ENCODE measurements at places on chromosomes 2 and 18.

DNA sequence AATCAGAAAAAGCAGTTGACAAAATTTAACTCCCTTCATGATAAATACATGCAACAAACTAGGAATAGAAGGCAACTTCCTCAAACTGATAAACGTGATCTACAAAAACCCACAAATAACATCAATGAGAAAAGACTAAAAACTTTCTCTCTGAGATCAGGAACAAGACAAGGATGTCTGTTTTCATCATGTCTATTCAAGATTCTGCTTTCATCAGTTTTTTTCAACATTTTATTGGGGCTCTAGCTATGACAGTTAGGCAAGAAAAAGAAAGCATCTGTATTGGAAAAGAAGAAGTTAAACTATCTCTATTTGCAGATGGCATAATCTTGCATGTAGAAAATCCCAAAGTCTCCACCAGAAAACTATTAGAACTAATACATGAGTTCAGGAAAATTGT is 12.3 kb upstream of the CHST10 start:
- no peak for DNase-seq

DNA sequence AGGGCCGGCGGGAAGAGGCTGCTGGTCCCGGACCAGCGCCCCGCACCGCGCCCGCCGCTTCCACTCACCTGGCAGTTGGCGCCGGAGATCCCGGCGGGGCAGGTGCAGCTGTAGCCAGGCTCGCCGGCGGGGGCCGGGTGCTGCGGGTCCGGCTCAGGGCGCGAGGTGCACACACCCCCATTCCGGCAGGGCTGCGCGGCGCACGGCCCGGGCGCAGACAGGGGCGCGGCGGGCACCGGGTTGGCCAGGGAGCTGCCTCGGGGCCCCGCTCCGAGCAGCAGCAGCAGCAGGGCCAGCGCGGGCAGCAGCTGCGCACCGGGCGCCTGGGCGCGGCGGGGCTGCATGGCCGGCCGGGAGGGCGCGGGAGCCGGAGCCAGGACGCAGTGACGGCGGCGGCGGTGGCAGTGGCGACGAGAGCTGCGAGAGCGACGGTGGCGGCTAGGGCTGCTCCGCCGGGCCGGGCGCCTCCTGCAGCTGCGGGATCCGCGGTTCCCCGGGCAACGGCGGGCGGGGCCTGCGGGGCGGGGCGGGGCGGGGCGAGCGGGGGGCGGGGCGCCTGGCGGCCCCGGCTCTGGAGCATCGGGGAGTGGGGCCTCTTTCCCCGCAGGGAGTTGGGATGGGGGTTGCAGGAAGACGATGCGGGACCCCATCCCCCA is at the start of gene DNER:
Gene DNER (minus strand): TSS at position 476 of the 656 bp plus-strand sequence. CDS start 132 bp downstream, at position 344.
- DNase-seq, result peak; percentile 12

- no peak for DNase-seq
Measured at GRCh38 chr2:180872255-180872654, 108.2 kb upstream of the UBE2E3 start.

GRCh38 chr18:9869715-9870430 is 15.9 kb upstream of the TXNDC2 start:
- peak; percentile 43 for DNase-seq

DNA sequence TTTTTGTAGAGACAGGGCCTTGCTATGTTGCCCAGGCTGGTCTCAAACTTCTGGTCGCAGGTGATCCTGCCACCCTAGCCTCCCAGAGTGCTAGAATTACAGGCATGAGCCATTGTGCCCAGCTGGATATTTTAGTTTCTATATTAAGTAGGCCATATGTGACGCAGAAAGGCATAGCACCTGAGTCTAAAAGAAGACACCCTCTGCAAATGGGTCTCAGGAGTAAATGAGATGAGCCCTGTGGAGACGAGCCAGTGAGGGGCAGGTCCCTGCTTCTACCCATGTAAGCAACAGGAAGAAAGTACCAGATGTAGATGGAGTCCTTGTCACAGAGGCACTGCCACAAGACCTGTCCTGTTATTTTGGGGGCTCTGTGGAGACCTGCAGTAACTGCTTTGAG is 322.4 kb downstream of the PTPRM start:
- DNase-seq, result no peak
